Smooth muscle cell of the pulmonary artery (primary cell): ENCODE measurements at places on chromosomes 12 and 14. TPM values are rescaled to one million over a fixed set of nuclear protein-coding genes. Genes with fewer than 3 reads are reported as not detected.

OR6C2 gene
- total RNA-seq: not detected in 2 replicates

VASH1 gene
- 7.7 and 10.4 TPM in 2 replicates for total RNA-seq

SOAT2 gene
- total RNA-seq: not detected in 2 replicates

TMEM30B gene
- 0.86 and 2.3 TPM in 2 replicates for total RNA-seq

CACNB3 gene
- 19.5 and 25.0 TPM in 2 replicates for total RNA-seq

RTN1 gene
- total RNA-seq: 2.8 and 6.9 TPM in 2 replicates

DIO2 gene
- total RNA-seq: 18.7 and 97.5 TPM in 2 replicates

TAS2R14 gene
- 2.6 and 4.3 TPM in 2 replicates for total RNA-seq

ATF7 gene
- 11.4 and 13.2 TPM in 2 replicates for total RNA-seq
